ENCODE measurements at places on chromosomes 3 and 15.

DNA sequence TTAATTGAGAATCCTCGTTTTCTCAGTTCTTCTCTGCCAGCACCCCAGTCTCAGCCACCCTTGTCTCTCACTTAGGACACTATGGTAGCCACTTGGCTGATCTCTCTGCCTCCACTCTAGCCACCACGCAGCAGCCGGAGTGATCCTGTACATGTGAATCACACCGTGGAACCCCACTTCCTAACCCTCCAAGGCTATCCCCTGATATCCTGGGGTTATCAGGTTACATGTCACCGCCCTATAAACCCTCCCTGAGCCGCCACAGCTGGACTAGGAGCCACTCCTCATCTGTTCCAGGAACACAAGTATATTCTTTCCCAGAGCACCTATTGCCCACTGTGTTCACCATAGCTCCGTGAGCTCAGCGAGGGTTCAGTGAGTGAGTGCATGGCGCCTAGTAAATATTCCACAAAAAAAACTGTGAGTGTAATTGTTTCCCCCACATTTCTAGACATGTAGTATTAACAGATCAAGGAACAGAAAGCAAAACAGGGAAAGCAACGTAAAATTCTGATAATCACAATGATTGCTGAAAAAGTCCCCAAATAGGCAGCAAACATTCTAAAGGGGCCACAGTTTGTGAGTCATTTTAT lies 661 bp upstream of the PARP14 start:
- DNase-seq: no peak

DNA sequence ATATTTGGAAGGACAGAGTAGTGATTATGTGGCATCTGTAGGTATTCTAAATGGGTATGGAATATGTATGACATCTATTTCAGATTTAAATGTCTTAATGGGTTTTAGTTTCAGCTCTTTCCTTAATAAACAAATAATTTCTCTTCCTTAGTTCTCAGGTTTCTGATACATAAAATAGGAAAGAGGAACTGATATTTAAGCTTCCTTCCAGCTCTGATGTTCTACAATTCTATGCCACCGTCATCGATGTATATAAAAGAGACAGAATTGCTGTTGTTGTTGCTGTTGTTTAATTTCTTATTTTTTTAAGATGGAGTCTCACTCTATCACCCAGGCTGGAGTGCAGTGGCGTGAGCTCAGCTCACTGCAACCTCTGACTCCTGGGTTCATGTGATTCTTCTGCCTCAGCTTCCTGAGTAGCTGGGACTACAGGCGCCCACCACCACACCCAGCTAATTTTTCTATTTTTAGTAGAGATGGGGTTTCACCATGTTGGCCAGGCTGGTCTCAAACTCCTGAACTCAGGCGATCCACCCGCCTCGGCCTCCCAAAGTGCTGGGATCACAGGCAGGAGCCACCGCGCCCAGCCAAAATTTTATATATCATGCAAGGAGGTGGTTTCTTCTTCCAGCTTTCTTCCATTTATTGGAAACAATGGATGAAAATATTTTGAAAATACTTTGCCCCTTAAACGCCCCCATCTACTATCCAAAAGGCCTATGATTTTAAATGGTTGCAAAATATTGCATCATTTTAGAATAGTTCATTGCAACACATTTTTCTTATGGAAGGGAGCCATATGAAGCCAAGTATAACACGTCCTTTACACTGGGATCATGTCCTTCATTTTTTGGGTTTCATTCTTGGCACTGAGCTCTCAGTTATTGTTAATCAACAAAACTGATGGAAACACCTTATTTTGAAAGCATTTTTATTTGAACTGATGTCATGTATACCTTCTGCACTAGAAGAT lies 13.9 kb upstream of the C15orf61 start:
- no peak for DNase-seq

DNA sequence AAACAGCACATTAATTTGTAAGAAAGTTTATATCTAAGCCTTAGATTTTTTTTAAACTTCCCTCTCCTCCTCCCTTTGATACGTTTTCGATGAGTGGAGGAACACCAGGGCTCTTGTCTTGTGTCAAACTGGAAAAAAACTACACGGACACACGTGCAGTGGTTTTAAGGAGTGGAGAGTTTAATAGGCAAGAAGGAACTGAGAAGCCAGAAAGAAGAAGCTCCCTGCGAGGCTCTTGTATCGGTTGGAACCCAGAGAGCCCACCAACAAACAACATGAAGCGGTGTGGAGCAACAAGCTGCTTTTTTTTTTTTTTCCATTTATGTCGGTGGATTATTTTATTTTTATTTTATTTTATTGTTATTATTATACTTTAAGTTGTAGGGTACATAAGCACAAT lies 18.6 kb downstream of the NDUFB4 start:
- no peak for DNase-seq

- no peak for DNase-seq
These were observed 97.3 kb downstream of the DAPK2 start for GRCh38 chr15:63948971-63949370.

DNA sequence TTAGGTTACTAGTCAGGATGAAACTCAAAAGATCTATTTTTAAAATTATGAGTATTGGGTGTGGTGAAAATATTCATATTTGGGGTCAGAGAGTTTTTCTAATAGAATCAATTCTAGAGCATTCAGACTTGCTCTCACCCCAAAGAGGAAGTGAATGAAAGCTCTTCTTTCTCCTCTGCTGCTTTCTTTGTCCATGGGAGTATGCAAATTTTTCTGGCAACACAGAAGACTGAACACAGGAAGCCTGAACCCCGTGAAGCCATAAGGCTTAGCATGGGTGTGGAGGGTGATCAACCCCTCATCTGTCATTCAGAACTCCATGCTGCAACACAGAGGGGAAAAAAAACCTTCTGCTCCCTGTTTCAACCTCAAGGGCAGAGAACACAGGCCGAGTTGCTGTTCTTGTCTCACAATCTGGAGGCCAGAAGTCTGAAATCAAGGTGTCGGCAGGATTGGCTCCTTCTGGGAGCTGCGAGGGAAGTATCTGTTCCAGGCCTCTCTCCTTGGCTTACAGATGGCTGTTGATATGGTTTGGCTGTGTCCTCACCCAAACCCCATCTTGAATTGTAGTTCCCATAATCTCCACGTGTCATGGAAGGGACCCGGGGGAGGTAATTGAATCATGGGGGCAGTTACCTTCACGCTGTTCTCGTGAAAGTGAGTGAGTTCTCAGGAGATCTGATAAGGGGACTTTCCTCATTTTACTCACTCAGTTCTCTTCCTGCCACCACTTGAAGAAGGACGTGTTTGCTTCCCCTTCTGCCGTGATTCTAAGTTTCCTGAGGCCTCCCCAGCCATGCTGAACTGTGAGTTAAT lies 33.7 kb upstream of the CD47 start:
- peak; percentile 47 for DNase-seq

DNA sequence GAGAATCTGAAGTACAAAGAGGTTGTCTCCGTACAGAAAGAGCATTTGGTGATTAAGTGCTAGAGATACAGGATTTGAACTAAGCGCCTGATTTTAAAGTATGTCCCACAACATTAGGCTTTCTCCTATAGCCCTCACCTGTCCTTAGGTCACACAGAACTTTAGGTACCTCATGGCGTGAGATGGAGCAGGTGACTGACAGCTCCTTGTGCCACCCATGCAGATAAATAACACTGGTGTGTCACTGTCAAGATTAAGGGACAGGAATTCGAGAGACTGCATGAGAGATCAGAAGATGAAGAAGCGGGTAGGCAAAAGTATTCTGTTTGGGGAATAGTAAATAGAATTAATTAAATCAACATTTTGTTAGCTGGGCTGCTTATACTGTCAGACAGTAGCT lies 1.1 kb downstream of the BLM start:
- DNase-seq: no peak

DNA sequence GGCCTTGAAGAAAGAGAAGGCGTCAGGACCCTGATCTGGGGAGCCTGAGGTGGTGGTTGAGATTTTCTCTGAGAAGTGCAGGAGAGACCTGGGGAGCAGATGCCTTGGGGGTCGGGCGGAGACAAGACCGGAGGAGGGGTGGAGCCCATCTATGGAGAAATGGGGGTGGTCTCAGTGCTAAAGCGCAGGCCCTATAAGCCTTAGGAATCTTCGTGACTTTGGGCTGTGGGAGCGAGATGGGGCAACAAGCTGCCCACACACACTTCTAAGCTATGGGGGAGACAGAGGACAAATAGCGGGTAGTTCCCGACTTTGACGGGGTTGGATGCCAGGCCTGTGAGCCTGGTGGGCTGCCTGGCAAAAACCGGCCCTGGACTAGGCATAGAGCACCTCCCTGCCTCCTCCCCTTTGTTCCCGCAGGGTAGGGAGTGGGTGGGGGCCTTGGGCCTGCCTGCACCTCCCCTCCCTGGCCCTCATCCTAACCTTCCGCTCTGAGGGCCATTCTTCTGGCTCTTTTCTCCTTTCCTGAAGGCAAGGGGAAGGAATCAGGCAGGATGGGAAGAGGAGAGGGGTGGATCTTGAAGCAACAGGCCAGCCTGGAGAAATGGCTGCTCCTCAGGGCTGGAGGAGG lies 880 bp downstream of the NISCH start:
- no peak for DNase-seq

GRCh38 chr3:80366808-80367548 lies 599.2 kb upstream of the ROBO1 start:
- DNase-seq: no peak

DNA sequence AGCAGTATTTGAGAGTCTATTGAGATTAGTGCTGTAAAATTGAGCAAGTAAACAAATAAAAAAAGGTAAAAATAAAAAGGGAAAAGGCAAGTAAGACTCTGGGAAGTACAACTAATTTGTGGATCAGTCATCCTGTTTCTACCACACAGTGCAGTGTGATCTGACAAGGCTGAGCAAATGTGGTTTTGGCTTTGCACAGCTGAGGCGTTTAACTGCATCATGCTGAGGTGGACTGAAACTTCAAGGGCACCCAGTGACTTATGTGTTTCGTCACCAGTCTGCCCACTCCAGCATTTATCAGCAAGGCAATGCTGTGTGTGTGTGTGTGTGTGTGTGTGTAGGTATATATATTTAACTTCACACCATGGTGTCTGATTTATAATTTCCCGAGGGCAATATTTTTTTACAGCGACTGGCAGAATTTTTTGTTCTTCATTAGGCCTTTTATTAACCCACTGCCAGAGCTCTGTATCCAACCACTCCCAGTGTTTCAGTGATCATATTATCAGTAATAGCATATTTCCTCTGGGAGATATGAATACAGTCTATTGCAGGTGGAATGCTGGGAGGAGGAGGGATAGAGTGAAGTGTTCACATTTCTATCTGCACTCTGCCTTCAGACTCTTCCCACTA lies 131.5 kb upstream of the SATB1 start:
- DNase-seq: peak; percentile 54

- no peak for DNase-seq
These were observed 7.7 kb downstream of the SERP1 start for GRCh38 chr3:150538324-150539208.

DNA sequence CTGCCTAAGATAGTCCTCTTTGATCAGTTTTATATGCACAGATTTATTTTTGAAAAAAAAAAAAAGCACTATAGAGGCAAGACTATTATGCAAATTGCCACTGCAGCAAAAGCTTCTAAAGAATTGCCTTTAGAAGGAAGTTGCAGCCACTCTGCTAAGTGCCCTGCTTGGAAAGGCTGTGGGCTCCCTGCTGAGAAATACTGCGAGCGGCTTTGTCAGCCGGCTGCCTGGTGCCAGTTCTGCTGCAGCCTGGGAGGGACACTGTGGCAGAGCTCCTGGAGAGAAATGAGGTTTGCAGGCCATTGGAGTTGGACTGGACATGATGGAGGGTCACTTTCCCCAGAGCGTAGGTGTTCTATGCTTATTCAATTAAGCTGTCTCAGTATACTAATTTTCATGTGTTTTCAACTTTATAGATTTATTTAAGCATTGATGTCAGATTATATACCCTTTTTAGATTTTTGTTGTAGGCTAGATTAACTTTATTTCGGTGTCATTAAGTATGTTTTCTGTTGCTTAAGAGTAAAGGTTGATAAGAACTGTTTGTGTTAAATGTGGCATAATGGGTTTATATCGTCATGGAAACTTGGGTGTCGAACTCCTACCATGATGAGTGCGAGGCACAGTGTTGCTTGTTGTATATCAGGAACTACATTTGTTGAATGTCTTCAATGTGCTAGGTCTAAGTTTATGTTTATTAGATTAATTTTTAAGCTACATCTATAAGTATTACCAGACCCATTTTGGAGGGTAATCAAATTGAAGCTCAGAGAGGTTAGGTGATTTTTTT lies 6.6 kb downstream of the MAP2K5 start:
- DNase-seq: no peak

GRCh38 chr3:150681057-150681456 lies 22.7 kb downstream of the ERICH6 start:
- no peak for DNase-seq

- DNase-seq: no peak
These were observed 87.2 kb upstream of the XCR1 start for GRCh38 chr3:46114323-46114988.

GRCh38 chr15:38454696-38455090 lies 766 bp downstream of the FAM98B start:
- no peak for DNase-seq

DNA sequence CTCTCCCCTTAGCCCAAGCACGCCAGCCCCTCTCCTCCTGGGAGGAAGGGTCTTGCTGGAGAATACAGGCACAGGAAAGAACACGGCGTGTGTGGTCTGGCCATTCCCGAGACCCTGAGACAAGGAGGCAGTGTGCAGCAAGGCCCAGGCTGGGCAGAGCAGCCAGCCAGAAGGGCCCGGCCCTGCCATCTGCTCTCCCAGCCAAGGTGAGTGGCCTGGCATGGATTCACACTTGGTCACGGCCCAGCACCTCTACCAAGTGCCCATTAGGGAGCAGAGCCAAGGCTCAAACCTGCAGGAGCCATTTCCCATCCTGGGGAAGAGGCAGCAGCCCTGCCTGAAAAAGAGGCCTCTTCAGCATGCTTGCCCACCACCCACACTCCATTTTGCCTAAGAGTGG lies 28.6 kb downstream of the MEGF11 start:
- DNase-seq: no peak

GRCh38 chr15:99454107-99454809 lies 111.5 kb upstream of the MEF2A start:
- no peak for DNase-seq

DNA sequence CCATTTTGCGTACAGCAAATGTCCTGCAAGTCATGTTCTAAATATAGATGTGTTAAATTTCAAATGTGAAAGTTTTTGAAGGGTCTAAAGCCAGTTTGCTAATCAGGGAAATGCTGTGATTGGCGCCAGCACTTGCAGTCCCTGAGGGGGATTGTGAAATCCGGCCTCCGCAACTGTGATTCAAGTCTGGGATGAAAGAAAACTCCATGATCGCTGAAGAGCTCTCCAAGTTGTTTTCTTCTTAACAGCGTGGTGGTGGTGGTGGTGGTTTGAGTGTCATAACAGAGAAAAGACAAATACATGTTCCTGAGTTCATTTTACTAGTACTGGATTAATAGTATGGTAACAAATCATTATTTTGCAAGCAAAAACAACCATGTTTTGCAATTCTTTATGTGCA lies 51.8 kb downstream of the MITF start:
- no peak for DNase-seq

All from stimulated activated CD8-positive, alpha-beta memory T cell treated with anti-CD3 and anti-CD28 coated beads, Interleukin-4, amount 100 ng/mL, for 24 hours (primary cell).